ENCODE measurements at places on chromosomes 4 and X.

- DNase-seq = no peak
Measured at GRCh38 chr4:25702848-25703247, 47.2 kb downstream of the SLC34A2 start.

DNA sequence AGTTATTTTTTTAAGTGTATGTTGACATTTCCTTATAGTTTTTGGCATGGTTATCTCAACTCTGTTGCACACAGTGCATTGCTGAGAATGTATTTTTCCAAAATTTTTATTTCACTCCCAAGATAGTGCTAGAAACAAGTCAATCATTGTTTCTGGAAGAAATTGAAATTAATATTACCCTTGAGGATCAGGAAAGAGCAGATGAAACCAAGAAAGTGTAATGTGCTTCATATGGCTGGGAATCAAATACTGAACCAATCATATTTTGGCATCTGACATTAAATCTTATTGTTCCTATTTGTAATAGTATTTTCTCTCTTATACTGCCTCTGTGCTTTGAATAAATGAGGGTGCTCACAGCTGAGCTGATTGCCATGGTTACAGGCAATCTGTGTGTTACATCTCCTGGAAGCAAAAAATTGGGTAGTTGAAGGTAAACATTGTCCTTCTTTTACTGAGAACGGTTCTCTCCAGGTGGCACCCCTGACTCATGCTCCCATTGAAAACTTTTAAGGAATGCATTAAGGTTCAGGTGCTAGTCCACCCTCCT lies 358.2 kb upstream of the NR3C2 start:
- no peak for DNase-seq

GRCh38 chrX:154365052-154365600 lies 9.3 kb downstream of the FLNA start:
- DNase-seq = no peak

DNA sequence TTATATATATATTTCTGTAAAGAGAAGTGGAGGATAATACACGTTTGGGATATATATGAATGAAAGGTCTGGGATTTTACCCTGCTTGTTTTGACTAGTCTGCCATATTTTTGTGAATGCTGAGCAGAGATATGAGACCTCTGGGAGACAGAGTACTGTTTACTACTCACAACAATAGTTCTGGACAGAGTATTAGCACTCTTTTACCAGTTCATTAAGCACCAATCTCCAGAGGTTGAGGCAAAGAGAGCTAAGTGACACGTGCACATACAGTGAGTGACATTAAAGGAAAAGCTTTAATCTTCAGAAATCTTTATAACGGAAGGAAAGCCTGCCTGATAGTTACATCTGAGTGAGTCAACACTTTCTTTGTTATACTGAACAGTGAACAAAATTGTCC lies 1452.7 kb upstream of the TENM3 start:
- no peak for DNase-seq

DNA sequence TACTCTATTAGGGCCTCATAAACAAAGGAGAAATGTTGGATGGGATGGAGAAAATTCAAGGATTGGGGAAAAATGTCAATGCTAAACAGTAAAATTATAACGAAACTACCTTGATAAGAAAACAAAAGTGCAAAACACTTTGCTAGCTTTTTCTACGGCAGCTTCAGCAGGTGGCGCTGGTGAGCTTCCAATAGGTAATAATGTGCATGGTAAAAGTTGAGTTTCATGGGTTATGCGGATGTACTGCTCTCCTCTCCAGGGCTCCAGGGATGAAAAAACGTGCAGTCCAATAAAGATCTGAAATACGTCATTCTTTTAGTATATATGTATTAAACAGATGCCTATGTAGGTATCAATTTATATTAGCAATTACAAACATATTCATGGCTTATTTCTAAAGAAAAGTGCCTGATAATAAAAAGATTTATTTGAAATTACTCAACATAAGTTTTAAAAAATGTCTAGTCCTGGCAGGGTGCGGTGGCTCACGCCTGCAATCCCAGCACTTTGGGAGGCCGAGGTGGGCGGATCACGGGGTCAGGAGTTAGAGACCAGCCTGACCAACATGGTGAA lies 239.6 kb downstream of the GRXCR1 start:
- peak; percentile 26 for DNase-seq

- no peak for DNase-seq
Measured at GRCh38 chr4:36325926-36326325, 44.5 kb downstream of the DTHD1 start.

GRCh38 chrX:2640436-2641150 lies 50.5 kb upstream of the CD99 start:
- no peak for DNase-seq

GRCh38 chr4:73705056-73705432 lies 35.3 kb upstream of the CXCL8 start:
- DNase-seq = no peak

DNA sequence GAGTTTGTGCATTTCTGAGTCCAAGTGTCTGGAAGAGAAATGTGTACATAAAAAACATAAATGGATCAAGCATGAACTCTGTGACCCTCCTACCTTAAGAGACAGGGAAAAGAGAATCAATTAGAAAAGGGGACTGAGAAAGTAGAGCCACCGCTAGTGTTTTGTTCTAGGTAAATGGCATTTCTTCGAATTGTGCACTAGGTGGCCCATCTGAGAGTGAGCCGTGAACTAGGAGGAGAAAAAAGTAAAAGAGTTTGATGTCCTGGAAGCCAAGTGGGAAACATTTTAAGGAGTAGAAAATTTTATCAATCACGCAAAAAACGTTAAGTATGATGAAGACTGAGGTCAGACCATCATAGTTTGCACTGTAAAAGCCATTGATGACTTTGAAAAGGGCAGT lies 55.1 kb downstream of the NAF1 start:
- DNase-seq = no peak

- DNase-seq = no peak
Measured at GRCh38 chrX:45935408-45935807, 609.8 kb downstream of the ZNF674 start.

- peak; percentile 25 for DNase-seq
Measured at GRCh38 chr4:41644288-41644914, 104.1 kb downstream of the PHOX2B start.

DNA sequence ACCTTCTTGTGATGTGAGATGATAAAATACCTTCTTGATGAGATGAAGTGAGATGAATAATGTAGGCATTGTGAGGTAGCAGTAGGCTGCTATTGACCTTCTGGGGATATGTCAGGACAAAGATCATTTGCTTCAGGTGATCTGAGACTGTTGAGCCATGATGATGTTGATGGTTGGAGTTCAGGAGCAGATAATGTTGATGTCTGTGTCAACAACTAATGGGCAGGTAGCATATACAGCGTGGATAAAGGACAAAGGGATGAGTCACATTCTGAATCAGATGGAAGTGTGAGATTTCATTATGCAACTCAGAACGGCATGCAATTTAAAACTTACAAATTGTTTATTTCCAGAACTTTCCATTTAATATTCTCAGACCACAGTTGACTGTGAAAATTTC lies 57.3 kb downstream of the RAP1GDS1 start:
- no peak for DNase-seq

- DNase-seq = no peak
Measured at GRCh38 chr4:55008166-55009056, 117.0 kb downstream of the KDR start.

All from NCI-H524 treated with DMSO at 0.1 percent for 48 hours (cell line).